ENCODE measurements at places on chromosomes 1 and 21. TPM values are rescaled to one million over a fixed set of nuclear protein-coding genes. Genes with fewer than 3 reads are reported as not detected.

GRCh38 chr21:29121759-29122158, 8.7 kb upstream of the MAP3K7CL start:
- no peaks in the 10 kb centered on the region for H3K27me3 ChIP-seq
- H3K27ac ChIP-seq, result no peak overlapping the region
- no peaks in the 10 kb centered on the region for H3K4me1 ChIP-seq
- H3K4me3 ChIP-seq, result no peak overlapping the region

Gene SPRR2A
- not detected for total RNA-seq

DNA sequence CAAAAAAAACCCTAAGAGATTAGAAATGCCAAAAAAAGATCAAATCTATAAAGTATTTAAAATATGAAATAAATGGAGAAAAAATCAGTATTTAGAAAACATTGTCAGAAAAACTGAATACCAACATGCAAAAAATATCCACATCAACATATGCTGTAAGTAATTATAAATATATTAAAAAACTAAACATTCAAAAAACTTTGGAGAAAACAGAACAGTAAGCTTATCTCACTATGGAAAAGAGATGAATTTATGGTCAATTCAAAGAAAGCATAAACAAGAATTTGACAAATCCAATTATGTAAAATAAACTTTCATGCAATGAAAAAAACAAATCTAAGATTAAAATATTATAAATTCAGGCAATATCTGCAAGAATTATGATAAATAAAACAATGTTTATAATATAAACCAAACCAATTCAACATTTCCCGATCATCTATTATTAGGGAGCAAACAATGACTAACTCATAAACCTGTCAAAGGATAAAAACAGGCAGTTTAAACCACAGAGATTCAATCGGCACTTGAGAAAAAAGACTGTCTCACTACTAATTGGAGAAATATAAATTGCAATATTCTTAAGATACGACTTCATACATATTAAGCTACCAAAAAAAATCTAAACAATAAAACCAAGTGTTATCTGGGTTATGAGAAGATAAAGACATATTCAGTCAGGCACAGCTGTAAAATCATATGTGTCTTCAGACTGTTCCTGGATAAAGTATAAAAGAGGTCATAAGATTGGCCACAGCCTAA, 21.8 kb downstream of the EYA3 start:
- no peaks in the 10 kb centered on the region for H3K27me3 ChIP-seq
- H3K36me3 ChIP-seq, result no peaks in the 10 kb centered on the region
- DNase-seq, result no peak

Gene PRR9
- total RNA-seq, result not detected

Gene KRTAP10-1
- not detected for total RNA-seq

DNA sequence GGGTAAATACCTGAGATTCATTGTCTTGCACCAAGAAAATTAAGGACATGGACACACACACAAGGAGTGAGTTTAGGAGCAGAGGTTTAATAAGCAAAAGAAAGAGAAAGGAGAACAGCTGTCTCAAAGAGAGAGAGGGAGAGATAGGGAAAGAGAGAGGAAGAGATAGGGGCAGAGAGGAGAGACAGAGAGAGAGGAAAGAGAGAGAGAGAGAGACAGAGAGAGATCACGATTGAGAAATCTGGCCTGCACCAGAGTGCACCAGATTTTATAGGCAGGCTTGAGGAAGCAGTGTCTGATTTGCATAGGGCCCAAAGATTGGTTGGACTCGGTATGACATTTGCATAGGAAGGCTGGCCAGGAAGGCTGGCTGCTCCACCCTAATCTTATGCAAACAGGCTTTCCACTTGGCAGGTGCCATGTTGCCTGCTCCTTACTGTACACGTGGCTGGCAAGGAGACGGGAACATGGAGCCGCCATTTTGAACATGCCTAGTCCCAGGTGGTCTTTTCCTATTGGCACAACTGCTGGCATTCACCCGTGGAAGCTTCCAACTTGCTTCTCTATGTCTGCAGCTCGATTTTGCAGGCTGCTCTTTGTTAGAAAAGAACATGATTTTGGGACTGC, 419.9 kb downstream of the ZP4 start:
- no peak for DNase-seq
- no peak overlapping the region for H3K4me3 ChIP-seq
- no peak overlapping the region for H3K27ac ChIP-seq
- no peaks in the 10 kb centered on the region for H3K27me3 ChIP-seq
- H3K4me1 ChIP-seq, result no peaks in the 10 kb centered on the region
- no peaks in the 10 kb centered on the region for H3K36me3 ChIP-seq

GRCh38 chr1:101115112-101115511, 89.5 kb upstream of the DPH5 start:
- H3K36me3 ChIP-seq, result no peaks in the 10 kb centered on the region
- no peak for DNase-seq
- H3K4me3 ChIP-seq, result no peak overlapping the region
- H3K27me3 ChIP-seq, result no peaks in the 10 kb centered on the region
- H3K27ac ChIP-seq, result no peak overlapping the region

GRCh38 chr1:119308806-119309205, 59.8 kb upstream of the HAO2 start:
- peaks cover 69% of the 10 kb centered on the region for H3K27me3 ChIP-seq
- no peak overlapping the region for H3K4me3 ChIP-seq
- H3K36me3 ChIP-seq, result no peaks in the 10 kb centered on the region
- H3K4me1 ChIP-seq, result no peaks in the 10 kb centered on the region
- DNase-seq, result no peak

- no peak overlapping the region for H3K27ac ChIP-seq
- no peaks in the 10 kb centered on the region for H3K27me3 ChIP-seq
- H3K36me3 ChIP-seq, result peaks cover 42% of the 10 kb centered on the region
Observed at GRCh38 chr1:205726619-205727125, 23.3 kb downstream of the NUCKS1 start.

DNA sequence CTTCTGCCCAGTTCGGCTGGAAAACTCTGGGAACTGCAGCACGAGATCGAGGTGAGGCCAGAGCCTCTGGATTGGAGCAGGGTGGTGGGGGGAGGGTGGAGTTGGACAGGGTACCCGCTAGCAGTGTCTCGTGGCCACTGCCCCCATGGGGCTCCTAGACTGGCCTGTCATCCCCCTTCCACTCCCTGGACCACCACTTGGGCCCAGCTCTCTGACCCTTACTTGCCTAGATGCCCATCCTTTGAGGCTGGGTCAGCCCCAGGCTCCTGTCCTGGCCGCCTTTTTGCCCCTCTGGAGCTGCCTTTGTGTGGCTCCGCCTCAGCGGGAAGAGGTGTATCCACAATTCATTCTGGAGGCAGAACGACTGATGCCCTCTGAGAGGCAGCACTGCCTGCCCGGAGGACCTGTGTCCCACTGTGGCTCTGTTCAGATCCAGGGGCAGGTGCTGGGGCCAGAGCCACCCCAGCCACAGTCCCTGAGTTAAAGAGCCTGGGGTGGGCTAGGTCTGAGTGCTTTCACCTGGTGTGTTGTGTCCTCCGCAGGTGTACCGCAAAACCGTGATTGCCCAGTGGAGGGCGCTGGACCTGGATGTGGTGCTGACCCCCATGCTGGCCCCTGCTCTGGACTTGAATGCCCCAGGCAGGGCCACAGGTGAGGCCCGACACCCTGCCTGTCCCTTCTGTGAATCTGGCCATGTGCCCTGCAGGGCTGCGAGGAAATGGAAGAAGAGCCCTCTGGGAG, 17.7 kb downstream of the FAAH start:
- H3K27ac ChIP-seq, result no peak overlapping the region
- no peak for DNase-seq
- H3K4me3 ChIP-seq, result no peak overlapping the region
- no peaks in the 10 kb centered on the region for H3K27me3 ChIP-seq

- H3K27me3 ChIP-seq, result no peaks in the 10 kb centered on the region
- H3K27ac ChIP-seq, result no peak overlapping the region
- DNase-seq, result no peak
- H3K4me3 ChIP-seq, result no peak overlapping the region
Observed at GRCh38 chr21:46150073-46150472, 5.3 kb downstream of the FTCD start.

DNA sequence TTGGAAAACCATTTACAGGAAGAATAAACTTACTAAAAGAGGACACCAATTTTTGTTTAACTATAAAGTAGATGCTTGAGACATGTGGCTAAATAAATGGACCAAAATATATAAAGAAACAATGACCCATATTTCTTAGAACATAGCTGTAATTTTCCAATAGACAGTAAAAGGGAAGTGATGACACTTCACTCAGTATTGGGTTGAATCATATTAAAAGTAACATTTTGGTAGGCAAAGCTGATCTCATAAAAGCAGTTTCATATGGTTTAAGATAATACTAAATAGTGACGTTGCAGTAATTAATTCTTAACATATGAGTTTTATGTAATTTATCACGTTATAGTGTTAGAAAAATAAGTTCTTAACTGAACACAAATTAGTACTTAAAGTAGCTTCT, 308.9 kb upstream of the RUNX1 start:
- H3K4me3 ChIP-seq, result no peak overlapping the region
- no peaks in the 10 kb centered on the region for H3K27me3 ChIP-seq
- H3K36me3 ChIP-seq, result no peaks in the 10 kb centered on the region
- 0 out of 2 replicates have a peak overlapping the region, but pooled peaks have one; percentile 34 for H3K27ac ChIP-seq

GRCh38 chr1:230071316-230071715, 4.3 kb downstream of the GALNT2 start:
- H3K36me3 ChIP-seq, result 0 out of 2 replicates have a peak, but pooled peaks cover 4% of the 10 kb centered on the region
- H3K27ac ChIP-seq, result no peak overlapping the region
- H3K27me3 ChIP-seq, result no peaks in the 10 kb centered on the region
- DNase-seq, result no peak

Gene AUNIP
- 11.0 TPM for total RNA-seq

DNA sequence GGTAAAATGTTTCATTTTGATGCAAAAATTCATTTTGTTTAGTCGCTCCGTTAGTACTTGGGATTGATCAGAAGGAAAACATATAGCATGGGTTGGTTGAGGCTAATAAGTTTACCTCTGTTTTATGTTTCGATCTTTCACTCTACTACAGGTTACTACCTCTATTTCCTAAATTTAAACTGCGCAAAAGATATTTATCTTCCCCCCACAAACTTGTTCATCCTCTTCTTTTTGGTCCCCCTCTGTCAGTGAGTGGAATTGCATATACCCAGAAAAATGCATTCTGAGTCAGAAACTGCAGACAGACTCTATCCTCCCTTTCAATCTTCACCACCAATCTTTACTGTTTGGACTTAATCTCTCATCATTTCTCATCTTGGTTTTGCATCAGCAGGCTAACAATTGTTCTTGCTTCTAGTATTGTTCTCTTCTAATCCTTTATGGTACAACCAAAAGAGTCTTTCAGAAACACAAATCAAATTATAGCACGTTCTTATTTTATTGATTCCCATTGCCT, 316.0 kb upstream of the ADGRL4 start:
- H3K27ac ChIP-seq, result peak overlapping the region; percentile 57
- no peaks in the 10 kb centered on the region for H3K27me3 ChIP-seq
- H3K4me3 ChIP-seq, result no peak overlapping the region
- H3K4me1 ChIP-seq, result peaks cover 6% of the 10 kb centered on the region

DNA sequence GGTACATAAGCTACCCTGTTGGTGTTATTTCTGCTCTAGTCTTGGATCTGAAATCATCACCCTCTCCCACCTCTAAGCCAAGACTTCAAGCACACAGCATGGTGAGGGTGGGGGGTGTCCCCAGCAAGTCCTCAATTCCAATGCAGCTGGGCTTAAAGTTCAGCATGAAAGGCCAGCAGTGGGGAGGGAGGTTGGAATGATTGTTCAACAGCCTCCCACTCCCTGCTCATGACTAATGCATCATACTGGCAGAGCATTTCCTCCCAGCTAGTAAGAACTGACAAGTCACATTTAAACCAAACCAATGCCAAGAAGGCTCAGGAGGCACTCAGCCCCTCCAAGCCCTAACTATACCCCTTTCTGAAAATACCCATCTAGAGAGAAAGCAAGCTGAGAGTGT, 50.1 kb downstream of the TIAM1 start:
- peak; percentile 23 for DNase-seq
- peaks cover 8% of the 10 kb centered on the region for H3K4me1 ChIP-seq
- H3K27ac ChIP-seq, result no peak overlapping the region
- no peak overlapping the region for H3K4me3 ChIP-seq
- no peaks in the 10 kb centered on the region for H3K36me3 ChIP-seq

- DNase-seq, result no peak
- no peaks in the 10 kb centered on the region for H3K36me3 ChIP-seq
- H3K27me3 ChIP-seq, result no peaks in the 10 kb centered on the region
- H3K4me3 ChIP-seq, result no peak overlapping the region
- H3K4me1 ChIP-seq, result peaks cover 9% of the 10 kb centered on the region
Observed at GRCh38 chr1:182714546-182714945, 30.2 kb upstream of the RGS8 start.

DNA sequence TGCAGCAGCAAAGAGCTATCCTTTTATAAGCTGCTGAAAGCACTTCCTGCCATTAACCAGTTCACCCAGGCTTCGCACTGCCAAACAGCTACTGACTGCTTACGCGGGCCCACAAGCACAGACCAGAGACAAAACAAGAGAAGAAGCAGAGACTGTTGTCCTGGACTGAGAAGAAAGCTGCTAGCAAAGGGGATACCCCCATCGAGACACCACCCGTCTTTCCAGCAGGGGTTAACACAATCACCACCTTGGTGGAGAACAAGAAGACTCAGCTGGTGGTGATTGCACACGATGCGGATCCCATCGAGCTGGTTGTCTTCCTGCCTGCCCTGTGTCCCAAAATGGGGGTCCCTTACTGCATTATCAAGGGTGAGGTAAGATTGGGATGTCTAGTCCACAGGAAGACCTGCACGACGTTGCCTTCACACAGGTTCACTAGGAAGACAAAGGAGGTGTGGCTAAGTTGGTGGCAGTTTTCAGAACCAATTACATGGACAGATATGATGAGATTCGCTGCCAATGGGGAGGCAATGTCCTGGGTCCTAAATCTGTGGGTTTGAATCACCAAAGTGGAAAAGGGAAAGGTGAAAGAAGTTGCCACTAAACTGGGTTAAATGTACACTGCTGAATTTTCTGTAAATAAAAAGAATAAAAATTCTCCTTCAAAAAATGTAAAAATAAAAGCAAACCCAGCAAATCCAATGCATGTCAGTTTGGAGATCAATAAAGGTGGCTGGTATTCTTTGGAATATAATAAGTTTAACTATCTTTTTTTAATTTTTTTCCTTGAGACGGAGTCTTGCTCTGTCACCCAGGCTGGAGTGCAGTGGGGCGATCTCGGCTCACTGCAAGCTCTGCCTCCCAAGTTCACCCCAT, 1.2 kb downstream of the FMO5 start:
- no peaks in the 10 kb centered on the region for H3K4me1 ChIP-seq
- no peak overlapping the region for H3K27ac ChIP-seq
- no peaks in the 10 kb centered on the region for H3K36me3 ChIP-seq
- H3K4me3 ChIP-seq, result no peak overlapping the region
- H3K27me3 ChIP-seq, result no peaks in the 10 kb centered on the region

Gene ATP1A2
- total RNA-seq, result 1.1 TPM

- no peaks in the 10 kb centered on the region for H3K36me3 ChIP-seq
- H3K4me3 ChIP-seq, result no peak overlapping the region
- H3K27me3 ChIP-seq, result peaks cover 18% of the 10 kb centered on the region
- H3K27ac ChIP-seq, result no peak overlapping the region
- no peaks in the 10 kb centered on the region for H3K4me1 ChIP-seq
Observed at GRCh38 chr1:12078938-12079861, 16.1 kb downstream of the TNFRSF8 start.

- H3K27me3 ChIP-seq, result peaks cover 53% of the 10 kb centered on the region
- H3K27ac ChIP-seq, result no peak overlapping the region
- no peak for DNase-seq
- H3K36me3 ChIP-seq, result no peaks in the 10 kb centered on the region
Observed at GRCh38 chr1:158176399-158176798, 4.3 kb upstream of the CD1D start.

- DNase-seq, result peak; percentile 84
- H3K36me3 ChIP-seq, result no peaks in the 10 kb centered on the region
- H3K27me3 ChIP-seq, result no peaks in the 10 kb centered on the region
Observed at GRCh38 chr1:149899460-149900284, at the start of gene BOLA1. Gene BOLA1, plus strand, starts transcription at chr1:149899568. Its CDS starts 492 bp downstream, at chr1:149900060.

Gene ANGPTL3
- not detected for total RNA-seq

- peaks cover 44% of the 10 kb centered on the region for H3K4me1 ChIP-seq
- no peak overlapping the region for H3K4me3 ChIP-seq
- H3K27ac ChIP-seq, result no peak overlapping the region
- H3K27me3 ChIP-seq, result no peaks in the 10 kb centered on the region
Observed at GRCh38 chr1:227767401-227768124, 32.3 kb downstream of the SNAP47 start.

Measured in PC-9 (cell line).